Muscle of leg (tissue), 16 donors: ENCODE measurements at places on chromosomes 3 and 15.

DNA sequence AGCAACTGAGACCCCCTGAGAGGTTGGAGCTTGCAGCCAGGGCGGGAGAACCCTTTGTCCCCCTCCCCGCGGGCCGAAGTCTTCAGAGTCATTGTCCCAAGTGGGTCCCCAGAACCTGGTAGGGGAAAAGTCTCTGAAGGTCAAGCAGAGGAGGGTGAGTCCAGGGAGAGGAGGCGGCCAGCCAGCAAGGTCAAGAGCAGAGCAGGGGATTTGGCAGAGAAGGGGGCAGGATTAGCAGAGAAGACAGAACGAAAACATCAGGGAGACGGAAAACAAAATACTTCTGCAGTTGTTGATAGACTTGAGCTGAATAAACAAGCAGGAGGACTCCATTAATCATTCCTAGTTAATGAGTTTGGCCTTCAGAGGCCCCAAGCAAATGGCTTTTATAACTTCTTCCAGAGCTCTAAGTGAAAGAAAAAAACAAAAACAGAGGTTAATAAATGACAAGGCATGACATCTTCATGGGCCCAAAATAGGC, 66.7 kb downstream of the GRIP2 start:
- DNase-seq: no peak

- DNase-seq: no peak
These were observed 246.2 kb upstream of the MCTP2 start for GRCh38 chr15:93985176-93985575.

DNA sequence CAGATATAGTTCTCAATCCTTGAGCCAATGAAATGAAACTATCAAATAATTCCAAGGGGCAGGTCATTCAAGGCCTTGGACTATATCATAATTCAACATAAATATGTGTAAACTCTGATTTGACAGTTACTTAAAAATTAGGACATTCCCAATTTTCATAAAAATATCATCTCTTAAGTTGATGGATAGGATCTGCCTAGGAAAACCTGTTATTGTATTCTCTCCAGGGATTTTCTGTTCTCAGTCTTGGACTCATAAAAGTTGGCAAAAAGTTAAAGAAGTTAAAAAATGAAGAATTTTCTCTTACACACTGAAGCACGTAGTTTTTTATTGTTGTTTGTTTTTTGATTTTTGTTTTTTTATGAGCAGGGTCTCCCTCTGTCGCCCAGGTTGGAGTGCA, 109.0 kb downstream of the TP63 start:
- peak; percentile 51 for DNase-seq

GRCh38 chr15:68778876-68779275, 41.8 kb downstream of the ANP32A start:
- no peak for DNase-seq

GRCh38 chr3:162719684-162720341, 1223.2 kb downstream of the OTOL1 start:
- DNase-seq: no peak

- peak; percentile 50 for DNase-seq
These were observed 544.3 kb downstream of the GBE1 start for GRCh38 chr3:81217101-81217500.

GRCh38 chr15:71437404-71437803, 322.1 kb downstream of the THSD4 start:
- no peak for DNase-seq

DNA sequence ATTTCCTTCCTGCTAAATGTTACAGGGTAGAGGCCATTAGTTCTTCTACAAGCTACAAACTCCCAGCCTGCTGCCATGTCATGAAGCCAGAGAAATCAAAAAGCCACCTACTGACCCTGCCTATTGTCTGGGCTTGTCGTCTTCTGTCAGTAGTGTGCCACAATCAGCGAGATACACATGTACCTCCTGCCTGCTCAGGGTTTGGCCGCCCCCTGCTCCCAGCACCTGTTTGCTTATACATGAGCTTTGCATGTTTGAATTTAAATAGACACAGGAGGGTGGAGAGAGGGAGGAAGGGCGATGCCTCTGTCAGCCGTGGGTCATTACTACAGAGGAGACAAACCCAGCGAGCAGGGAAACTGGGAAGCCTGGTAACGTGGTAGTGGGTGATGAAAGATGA, 106.1 kb downstream of the ROBO2 start:
- no peak for DNase-seq

- peak; percentile 64 for DNase-seq
These were observed 30.7 kb upstream of the KY start for GRCh38 chr3:134681522-134681900.

GRCh38 chr3:107409365-107409764, 32.1 kb downstream of the CCDC54 start:
- DNase-seq: no peak

GRCh38 chr3:54966979-54967378, 39.1 kb upstream of the LRTM1 start:
- no peak for DNase-seq

GRCh38 chr3:50512131-50512530, 8.7 kb upstream of the CACNA2D2 start:
- no peak for DNase-seq

DNA sequence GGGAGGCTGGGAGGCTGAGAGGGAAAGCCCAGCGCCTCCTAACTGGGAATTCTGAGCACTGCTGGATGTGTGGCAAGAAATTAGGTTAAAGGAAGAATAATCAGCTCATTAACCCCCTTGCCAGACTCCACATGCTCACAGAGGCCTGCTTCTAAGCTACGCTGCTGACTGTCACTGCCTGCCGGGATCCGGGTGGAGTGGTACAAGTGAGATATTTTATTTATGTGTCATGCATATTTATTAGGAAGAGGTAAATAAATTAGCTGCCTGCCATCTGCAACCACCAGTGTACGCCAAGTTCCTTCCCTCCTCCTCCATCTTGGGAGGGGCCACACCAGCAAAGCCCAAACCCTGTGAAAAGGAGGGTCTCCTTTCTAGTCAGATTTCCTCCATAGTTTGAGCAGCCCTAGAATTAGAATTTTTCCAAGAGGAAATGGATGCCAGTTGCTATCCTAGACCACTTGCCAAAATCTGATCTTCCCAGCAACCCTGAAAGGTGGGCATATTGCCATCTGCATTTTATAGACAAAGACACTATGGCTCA, 43.5 kb upstream of the GRIP2 start:
- no peak for DNase-seq

DNA sequence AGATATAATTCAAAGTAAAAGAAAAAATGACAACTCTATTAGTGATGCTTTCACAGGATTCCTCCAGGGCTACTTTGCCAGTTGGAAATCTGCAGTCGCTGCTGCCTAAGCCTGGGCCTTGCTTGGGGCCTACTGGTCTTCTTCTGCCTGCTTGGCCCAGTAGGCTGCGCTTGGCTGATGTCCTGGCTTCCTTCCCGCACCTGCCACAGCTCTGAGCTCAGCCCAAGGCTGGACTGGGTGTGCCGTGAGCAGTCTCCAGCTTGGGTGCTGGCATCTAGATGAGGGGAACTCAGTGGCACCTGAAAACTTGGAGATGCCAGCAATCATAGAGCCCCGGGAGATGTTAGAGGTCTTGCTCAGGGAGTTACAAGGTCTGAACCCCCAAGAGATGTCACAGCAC, 108.3 kb downstream of the BCHE start:
- DNase-seq: no peak
